ENCODE measurements at places on chromosomes 3 and 15. TPM values are rescaled to one million over a fixed set of nuclear protein-coding genes. Genes with fewer than 3 reads are reported as not detected.

ZNF662 gene
- total RNA-seq: 9.3 TPM

- H3K4me3 ChIP-seq: no peak overlapping the region
- H3K4me1 ChIP-seq: peaks cover 50% of the 10 kb centered on the region
These were observed 104.5 kb downstream of the ADCY5 start for GRCh38 chr3:123344175-123344906.

DNA sequence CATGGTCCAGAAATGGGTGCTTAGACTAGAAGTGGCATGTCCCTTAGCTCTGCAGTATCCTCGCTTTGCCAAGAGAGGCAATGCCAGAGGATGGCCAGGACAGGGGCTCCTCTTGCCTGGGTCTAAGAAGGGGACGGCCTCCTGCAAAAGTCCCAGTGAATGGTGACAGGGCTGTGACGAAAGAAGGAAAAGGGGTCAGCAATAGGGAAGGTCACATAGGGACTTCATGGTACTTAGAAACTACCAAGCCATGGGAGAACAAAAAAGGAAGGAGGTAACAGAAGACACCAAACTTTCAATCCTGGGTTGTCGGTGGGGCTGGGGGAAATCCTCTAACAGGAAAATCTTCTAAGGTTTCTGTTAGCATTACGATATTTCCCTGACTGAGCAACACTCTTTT, 36.2 kb upstream of the ATOSA start:
- no peaks in the 10 kb centered on the region for H3K27me3 ChIP-seq
- H3K4me1 ChIP-seq: no peaks in the 10 kb centered on the region
- DNase-seq: no peak
- H3K4me3 ChIP-seq: no peak overlapping the region
- no peaks in the 10 kb centered on the region for H3K36me3 ChIP-seq

FOXL2NB gene
- total RNA-seq: not detected

ISG20 gene
- total RNA-seq: 20.1 TPM

GRCh38 chr3:99324636-99325203, 313.7 kb upstream of the COL8A1 start:
- no peak overlapping the region for H3K4me3 ChIP-seq
- no peaks in the 10 kb centered on the region for H3K27me3 ChIP-seq
- no peak for DNase-seq

- peak overlapping the region; percentile 78 for H3K27ac ChIP-seq
- peaks cover 27% of the 10 kb centered on the region for H3K4me1 ChIP-seq
- H3K27me3 ChIP-seq: no peaks in the 10 kb centered on the region
- no peaks in the 10 kb centered on the region for H3K36me3 ChIP-seq
- DNase-seq: no peak
These were observed 630.8 kb upstream of the KCNMB2 start for GRCh38 chr3:177905173-177906125.

DNA sequence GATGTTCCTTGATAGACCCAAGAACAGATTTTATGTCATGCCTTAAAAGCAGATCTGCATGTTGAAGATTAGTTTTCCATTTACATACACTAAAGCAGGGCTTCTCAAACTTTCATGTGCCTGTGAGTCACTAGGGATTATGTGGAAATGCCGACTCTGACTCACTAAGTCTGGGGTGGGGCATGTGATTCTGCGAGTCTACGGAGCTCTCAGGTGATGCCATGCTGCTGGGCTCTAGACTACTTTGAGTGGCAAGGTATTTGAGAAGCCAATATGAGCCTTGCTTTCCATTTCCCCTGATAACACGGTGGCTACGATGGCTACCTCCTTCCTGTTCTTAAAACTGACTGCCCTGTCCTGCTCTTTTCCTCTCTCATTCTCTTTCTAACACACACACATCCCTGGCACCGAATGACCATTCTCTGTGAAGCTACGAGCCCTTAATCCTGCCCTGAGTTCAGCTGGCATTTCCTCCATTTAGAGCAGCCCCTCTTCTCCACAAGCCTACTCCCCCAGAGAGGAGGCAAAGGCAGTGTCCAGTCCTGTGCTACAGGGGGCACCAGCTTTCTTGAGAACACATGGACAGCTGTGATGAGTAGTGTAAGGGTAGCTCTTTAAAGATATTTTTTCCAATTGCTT, 39.7 kb upstream of the PYGO1 start:
- no peak overlapping the region for H3K4me3 ChIP-seq
- no peak for DNase-seq
- no peaks in the 10 kb centered on the region for H3K27me3 ChIP-seq
- no peaks in the 10 kb centered on the region for H3K36me3 ChIP-seq
- H3K4me1 ChIP-seq: no peaks in the 10 kb centered on the region
- H3K27ac ChIP-seq: no peak overlapping the region

KY gene
- total RNA-seq: 3.9 TPM

GRCh38 chr15:79160211-79160610, 69.6 kb upstream of the RASGRF1 start:
- H3K4me1 ChIP-seq: no peaks in the 10 kb centered on the region
- H3K4me3 ChIP-seq: no peak overlapping the region
- no peaks in the 10 kb centered on the region for H3K27me3 ChIP-seq
- DNase-seq: no peak
- no peaks in the 10 kb centered on the region for H3K36me3 ChIP-seq

DNA sequence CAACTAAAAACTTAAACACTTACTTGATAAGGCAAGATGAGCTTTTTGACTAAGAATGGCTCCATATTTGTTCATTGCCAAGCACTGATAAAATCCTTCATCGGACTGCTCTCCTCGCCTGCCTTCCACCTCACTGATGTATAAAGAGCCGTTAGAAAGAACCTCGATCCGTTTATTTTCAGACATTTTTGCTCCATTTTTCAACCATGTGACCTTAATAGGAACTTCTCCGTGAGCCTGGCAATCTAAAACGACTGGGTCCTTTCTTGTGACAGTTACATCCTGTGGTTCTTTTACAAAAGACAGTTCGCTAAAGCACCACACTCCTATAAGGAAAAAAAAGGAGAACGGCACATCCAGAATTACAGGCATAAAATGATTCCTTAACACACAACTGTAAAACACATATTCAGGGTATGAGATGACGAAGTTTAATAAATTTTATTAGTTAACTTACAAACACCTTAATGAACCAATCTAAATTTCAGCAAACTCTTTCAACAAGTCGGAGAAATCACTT, 2.5 kb downstream of the PRTG start:
- no peaks in the 10 kb centered on the region for H3K36me3 ChIP-seq
- H3K4me3 ChIP-seq: peak overlapping the region; percentile 79
- DNase-seq: no peak
- H3K4me1 ChIP-seq: peaks cover 40% of the 10 kb centered on the region
- peaks cover 23% of the 10 kb centered on the region for H3K27me3 ChIP-seq
- no peak overlapping the region for H3K27ac ChIP-seq

SLC12A1 gene
- total RNA-seq: not detected

NPAP1 gene
- total RNA-seq: not detected

SKOR1 gene
- total RNA-seq: 1.6 TPM
